ENCODE measurements at places on chromosomes 7 and 10.

DNA sequence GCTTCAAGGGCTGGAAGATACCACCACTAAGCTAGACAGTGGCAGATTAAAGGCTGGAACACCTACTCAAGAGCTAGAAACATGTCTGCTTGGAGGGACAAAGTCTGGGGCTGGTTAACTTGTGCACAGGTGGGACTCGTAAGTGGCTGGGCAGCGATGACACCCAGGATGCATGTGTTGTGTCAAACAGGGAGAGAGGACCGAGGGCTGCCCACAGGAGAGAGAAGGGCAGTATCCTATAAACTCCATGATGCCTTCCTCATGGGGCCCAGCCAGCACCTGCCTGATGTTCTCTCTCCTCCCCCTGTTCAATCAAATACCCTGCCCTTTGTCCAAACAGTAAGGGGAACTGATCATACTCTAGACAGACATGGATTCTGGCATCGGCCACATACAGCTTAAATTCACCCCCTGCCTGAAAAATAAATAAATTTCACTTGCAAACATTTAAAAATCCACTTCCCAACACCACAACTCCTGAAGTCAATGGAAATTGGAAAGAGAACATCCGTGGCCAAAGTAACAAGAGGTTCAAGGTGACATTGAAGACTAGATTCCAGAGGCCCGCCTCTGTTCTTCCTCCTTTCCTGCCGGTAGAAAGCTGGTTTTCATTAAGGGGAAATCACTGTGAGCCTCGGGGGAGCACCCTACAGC, 50.6 kb downstream of the CHST15 start:
- no peak for DNase-seq

- DNase-seq: no peak
Measured at GRCh38 chr10:128633864-128634540, 507.8 kb upstream of the MKI67 start.

DNA sequence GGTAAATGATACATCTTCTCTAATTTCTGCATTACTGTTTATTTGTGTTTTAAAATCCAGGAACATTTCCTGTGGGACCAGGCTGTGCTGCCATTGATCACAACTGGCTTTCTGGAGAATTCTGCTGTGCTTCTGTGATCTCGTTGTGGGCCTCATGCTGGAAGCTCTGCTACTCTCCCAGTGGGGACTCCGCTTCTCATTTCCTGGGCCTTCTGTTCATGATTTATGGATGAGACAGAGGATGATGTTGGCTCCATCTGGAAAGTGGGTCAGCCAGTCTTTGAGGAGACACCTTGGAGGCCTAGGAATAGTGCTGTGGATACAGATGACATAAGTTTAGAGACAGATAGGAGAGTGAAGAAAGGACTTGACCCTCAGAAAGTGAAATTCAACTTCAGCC, 15.2 kb upstream of the GPR158 start:
- no peak for DNase-seq

DNA sequence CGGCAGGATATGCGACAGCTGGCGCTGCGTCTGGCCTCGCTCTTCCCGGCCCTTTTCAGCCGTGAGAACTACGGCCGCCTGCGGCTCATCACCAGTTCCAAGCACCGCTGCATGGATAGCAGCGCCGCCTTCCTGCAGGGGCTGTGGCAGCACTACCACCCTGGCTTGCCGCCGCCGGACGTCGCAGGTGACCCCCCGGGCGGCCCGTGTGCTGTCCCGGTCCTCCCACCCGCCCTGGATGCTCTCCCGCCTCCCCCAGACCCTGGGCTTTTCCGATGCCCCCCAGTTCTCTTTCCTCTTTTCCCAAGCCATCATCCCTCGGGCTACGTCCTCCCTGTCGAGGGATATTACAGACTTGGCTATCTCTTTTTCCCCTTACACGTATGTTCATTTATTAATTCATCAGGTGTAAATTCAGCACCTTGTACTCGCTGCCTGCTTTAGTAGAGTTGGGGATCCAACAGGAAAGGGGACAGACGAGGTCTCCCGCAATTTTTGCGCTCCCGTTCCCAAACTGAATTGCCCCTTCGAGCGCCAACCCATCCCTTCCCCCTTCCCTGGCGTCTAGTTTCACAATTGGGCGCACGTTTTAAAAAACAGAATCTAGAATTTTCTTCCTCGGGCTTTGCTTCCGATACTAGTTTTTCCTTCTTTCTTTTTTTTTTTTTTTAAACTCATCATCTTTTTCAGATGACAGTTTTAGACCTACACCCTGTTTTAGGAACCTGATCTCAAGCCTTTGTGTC, 846 bp downstream of the MINPP1 start:
- DNase-seq: peak; percentile 45

DNA sequence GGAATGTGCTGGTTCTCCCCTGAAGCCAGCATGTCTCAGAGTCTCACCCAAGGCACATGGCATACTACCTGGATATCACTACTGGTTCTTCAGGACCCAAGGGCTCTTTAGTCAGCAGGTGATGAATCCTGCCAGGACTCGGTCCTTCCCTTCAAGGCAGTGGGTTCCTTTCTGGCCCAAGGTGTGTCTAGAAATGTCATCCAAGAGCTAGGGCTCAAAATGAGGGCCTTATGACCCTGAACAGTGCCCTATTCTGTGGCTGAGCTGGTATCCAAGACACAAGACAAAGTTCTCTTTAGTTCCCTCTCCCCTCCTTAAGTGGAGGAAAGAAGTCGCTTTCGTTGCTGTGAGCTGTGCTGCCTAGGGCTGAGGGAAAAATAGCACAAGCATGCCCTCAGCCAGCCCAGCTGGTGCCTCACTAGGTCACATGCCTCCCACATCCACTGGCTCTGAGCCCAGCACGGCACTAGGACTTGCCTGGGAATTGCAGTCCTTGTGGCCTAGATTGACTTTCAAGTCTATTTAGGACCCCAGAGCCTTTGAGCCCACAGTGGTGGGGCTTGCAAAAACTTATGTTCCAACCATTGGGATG, 106.0 kb downstream of the BMS1 start:
- DNase-seq: no peak

DNA sequence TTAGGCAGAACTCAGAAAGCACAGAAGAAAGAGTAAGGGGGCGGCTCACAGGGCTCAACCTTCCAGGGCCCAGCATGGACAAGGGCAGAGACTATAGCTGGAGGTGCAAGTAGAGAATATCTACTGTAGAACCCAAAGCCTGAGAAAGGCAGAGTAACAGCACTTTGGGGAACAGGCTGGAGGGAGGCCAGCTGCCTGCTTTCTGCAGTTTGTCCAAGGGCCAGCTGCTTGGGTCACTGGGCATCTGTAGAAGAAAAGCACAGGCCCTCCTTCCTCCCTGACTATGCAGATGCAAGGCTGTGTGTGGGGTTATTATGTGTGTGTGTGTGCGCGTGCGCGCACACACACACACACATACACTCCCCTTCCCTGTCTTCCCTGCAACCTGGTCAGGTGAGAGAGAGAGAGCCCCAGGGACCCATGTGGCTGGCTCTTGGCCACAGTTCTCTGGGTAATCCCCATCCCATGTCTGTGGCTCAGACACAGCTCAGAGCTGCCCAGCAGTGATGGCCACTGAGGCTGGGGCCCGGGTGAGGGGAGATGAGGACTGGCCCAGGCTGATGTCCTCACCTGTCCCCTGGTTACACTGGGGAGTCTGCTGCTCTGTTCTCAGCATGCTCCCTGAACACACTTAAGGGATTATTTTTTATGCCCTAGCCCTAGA, 9.0 kb downstream of the ADRA2A start:
- DNase-seq: no peak

GRCh38 chr10:104711302-104711721, 70.2 kb downstream of the SORCS3 start:
- DNase-seq: no peak

DNA sequence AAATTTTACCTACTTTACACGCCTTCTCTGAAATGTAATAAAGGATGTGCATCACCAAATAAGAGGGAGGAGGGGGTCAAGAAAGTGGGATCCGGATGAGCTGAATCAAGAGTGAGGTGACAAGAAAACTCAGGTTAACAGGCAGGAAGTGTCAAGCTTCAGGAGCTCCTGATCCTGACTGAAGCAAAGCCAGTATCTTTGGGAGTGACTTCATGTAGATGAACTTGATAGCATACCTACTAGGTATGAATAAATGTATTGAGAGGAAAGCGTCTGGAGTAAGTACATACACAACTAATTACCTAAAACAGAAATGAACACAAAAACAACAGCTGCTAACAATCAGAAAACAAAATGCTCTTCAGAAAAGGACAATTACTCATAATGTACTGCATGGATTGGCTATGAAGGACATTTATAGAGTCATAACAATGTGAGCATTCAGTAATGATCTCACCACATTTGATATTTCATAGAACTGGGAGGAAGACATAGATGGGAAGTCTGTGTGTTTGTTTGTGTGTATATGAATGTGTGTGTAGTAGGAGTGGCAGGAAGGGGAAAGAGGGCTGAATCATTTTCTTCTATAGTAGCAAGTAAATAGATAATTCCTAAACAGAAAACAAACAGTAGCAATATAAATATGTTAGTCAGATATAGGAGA, 29.4 kb downstream of the PRKG1 start:
- no peak for DNase-seq

- no peak for DNase-seq
Measured at GRCh38 chr7:44195889-44196288, 4.9 kb upstream of the YKT6 start.

GRCh38 chr10:71260622-71261325, 48.4 kb downstream of the UNC5B start:
- no peak for DNase-seq

DNA sequence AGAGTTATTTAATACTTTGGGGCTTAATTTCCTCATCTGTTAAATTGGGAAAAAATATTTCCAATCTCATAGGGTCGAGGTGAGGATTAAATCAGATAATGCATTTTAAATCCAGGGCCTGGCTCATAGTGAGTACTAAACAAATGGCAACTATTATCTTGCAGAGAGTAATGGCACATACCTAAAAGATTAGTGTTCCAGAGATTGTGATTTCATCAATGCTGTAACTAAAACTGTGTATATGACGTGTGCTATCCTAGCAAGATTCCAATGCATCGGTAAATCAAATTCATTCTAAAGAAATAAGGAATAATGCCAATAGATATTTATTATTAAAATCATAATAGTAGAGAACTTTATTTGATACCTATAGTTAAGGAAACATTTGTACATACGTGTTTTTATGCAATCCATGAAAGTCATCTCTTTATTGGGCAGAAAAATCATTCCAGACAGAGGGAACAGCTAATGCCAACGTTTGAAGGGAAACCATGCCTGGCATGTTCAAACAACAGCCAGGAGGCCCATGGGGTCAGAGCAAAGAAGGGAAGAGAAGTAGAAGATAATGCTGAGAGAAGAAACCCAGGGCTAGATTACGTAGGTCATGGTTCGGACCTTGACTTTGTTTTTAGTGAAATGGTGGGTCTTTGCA, 174.8 kb upstream of the AGR3 start:
- DNase-seq: no peak

DNA sequence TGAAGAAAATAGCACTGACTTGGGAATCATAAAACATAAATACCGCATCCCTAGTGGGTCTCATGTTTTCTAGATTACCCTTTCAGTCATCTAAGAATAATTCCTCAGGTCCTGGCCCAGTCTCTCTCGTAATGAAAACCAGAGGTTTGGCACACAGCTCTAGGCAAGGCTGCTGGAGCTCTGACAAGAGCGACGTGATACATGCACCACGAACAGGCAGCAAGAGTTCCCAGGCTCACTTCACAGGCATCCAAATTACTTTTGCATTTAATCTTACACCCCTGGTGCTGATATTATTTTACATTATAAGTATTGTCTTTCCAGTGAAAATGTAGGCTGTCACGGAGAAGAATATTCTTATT, 105.2 kb downstream of the THSD7A start:
- no peak for DNase-seq

DNA sequence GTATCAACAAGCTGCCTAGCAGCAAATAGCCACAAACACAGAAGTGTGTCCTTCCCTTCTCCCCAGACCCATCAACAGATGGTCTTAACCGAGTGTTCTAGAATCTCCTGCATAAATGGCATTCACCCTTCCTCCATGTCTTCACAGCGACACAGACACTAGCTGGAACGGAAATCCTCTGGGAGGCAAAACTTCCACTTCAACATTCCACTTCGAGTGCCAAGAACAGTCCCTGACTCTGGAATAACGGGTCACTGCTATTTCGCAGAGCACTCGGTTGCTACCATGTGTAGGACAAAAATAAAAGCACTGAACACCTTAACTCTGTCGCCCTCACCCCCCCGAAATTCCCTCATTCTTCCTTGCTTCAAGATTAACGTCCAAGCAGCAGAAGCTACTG, 65.1 kb downstream of the SFMBT2 start:
- no peak for DNase-seq

DNA sequence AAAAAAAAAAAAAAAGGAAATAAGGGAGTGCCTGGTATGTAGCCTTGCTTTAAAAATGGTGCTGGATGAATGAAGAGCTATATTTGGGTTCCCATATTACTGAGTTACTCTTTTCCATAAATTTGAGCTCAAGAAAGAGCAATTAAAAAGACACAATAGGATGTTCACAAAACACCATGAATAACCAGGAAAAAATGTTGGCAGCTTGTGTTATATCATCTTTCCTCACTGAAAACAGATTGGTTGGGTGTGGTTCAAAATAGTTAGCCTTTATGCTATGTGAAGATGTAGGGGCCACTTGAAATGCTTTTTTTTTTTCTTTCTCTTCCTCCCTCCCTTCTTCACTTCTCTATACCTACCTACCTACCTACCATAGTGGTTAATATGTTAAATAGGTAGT, 256.9 kb downstream of the STK31 start:
- DNase-seq: no peak

DNA sequence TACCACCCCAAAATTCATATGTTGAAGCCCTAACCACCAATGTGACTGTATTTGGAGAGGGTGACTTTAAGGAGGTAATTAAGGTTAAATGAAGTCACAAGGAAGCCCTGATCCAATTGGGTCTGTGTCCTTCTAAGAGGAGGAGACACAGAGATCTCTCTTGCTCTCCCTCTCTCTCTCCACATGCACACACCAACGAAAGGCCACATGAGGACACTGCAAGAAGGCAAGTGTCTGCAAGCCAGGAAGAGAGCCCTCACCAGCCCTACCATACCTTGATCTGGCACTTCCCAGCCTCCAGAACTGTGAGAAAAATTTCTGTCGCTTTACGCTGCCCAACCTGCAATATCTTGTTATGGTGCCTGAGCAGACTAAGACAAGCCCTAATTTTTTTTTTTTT, 56.0 kb upstream of the NEBL start:
- DNase-seq: no peak

DNA sequence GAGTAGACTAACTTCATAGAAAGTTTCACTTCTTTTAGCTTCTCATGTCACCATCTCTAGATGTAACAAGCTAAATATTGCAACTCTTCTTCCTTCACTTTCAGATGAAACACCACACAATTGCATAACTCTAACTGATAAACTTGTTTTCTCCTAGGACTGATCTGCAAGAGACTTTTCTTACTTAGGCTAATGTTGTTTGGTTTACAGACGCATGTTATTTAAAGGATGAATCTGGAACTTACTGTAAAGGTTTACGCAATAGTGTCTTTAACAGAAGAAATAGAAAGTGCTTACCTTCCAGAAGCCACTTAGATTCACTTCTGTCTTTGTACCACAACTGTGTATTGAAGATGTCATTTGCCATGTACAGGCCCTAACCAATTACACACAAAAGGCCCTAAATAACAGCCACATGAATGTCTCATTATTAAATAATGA, 22.1 kb upstream of the ZC3HAV1 start:
- no peak for DNase-seq

- no peak for DNase-seq
Measured at GRCh38 chr7:85068799-85069198, 118.1 kb downstream of the SEMA3D start.

GRCh38 chr10:23364378-23364777, 19.8 kb upstream of the C10orf67 start:
- no peak for DNase-seq

GRCh38 chr10:55966101-55966500, 395.0 kb downstream of the ZWINT start:
- no peak for DNase-seq
